ENCODE measurements at places on chromosomes 13 and 19. TPM values are rescaled to one million over a fixed set of nuclear protein-coding genes. Genes with fewer than 3 reads are reported as not detected.
A peak's percentile ranks its signal among the peaks of the same experiment; 100 is the strongest.

DNA sequence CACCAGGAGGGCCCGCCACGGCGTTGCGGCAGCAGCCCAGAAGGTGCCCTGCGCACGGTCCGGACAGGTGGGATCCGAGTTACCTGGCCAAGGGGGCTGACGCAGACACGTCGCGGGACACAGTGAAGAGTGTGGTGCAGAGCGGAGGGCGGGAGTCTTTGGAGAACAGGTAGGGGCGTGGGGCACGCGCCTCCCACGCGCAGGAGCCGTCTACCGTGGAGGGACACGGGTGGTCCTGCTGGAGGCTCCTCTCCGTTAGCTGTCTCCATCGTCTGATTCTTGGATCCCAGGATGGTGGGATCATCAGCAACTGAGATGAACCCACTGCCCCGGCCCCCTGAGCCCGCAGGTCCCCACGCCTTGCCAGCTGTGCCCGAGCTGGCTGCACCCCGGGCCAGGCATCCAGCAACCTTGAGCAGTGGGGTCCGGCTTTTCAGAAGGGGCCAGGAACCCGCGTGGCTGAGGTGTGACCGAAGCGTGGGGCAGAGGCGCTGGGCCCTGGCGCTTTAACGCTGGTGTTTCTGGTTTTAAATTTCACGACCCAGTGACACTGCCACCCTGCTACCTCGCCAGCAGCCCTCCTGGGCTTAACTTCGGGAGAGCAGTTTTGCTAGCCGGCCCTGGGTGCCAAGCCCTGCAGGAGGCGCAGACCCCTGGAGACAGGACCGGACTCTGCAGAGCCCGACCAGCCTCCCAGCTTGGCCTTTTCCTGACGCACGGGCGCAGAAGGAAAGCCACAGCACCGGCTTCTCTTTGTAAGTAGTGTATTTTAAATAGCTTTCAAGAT lies 7.3 kb downstream of the FGF22 start:
- no peak for DNase-seq
- peaks cover 65% of the 10 kb centered on the region for H3K36me3 ChIP-seq
- no peak overlapping the region for H3K27ac ChIP-seq
- no peaks in the 10 kb centered on the region for H3K27me3 ChIP-seq
- no peaks in the 10 kb centered on the region for H3K4me1 ChIP-seq

GRCh38 chr13:18952225-18953016 lies 229.2 kb downstream of the TUBA3C start:
- H3K4me1 ChIP-seq: no peaks in the 10 kb centered on the region
- no peak overlapping the region for H3K4me3 ChIP-seq
- no peak overlapping the region for H3K27ac ChIP-seq
- no peaks in the 10 kb centered on the region for H3K36me3 ChIP-seq
- H3K27me3 ChIP-seq: no peaks in the 10 kb centered on the region

C3 gene
- 133 TPM for total RNA-seq

CCDC169 gene
- total RNA-seq: 0.69 TPM

DNA sequence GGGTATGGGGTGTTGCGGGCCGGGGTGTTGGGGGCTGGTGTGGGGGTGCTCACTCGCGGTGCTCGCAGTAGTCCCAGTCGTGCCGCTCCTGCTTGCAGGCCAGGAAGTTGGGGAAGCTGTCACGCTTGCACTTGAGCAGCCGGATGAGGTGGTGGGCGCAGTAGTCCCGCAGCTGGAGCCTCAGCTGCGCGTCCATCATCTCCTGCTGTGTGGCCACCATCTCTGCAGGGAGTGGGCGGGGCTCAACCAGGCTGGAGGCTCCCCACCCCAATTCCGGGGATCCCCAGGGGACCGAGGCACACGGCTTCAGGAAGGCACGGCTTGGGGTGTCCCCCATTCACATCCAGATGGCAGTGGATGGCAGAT lies 5.2 kb downstream of the NDUFB7 start:
- H3K4me3 ChIP-seq: no peak overlapping the region
- DNase-seq: no peak
- H3K27ac ChIP-seq: no peak overlapping the region

DNA sequence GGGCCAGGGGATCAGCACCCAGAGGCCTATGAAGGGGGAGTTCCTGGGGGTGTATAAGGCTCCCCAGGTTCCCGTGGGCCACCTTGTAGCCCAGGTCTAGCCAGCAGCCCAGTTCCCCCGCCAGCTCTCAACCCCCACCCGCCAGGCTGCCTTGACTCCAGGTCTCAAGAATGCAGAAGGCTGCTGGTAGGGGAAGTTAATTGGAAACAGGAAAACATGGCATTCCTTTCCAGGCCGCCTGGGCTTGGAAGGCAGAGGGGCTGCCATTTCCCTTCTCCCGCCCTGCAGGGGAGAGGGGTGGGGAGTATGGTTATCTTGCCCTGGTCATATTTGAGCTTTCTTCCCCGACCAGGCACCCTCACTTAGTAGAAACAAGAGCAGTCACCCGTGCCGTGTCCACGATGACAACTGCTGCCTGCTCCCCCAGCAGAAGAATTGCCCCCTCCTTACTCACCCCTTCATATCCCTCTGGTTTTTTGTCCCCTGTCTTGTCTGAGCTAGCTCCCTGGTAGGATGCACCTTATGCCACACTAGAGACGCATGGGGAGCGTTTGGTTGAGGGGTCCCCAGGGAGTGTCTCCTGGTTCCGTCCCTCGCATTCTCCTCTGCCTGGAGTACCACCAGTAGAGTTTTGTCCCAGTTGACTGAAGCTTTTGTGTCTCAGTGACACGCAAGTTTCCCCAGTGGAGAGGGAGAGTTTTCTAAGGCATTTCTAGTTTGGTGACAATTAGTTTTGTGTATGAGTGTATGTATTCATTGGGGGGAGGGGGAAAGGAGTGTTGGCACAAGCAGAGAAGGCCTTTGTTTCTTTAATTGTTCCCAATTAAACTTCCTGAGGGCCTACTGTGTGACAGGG lies 4.5 kb downstream of the BICRA start:
- H3K27ac ChIP-seq: peak overlapping the region; percentile 99
- peaks cover 9% of the 10 kb centered on the region for H3K36me3 ChIP-seq
- no peak for DNase-seq
- no peaks in the 10 kb centered on the region for H3K27me3 ChIP-seq
- peaks cover 80% of the 10 kb centered on the region for H3K4me1 ChIP-seq
